ENCODE measurements at places on chromosomes 6 and 20.

- no peak overlapping the region for H3K4me3 ChIP-seq
- no peak overlapping the region for H3K27ac ChIP-seq
- H3K27me3 ChIP-seq = no peaks in the 10 kb centered on the region
- no peak for DNase-seq
Measured at GRCh38 chr6:145621776-145622175, 113.5 kb downstream of the EPM2A start.

DNA sequence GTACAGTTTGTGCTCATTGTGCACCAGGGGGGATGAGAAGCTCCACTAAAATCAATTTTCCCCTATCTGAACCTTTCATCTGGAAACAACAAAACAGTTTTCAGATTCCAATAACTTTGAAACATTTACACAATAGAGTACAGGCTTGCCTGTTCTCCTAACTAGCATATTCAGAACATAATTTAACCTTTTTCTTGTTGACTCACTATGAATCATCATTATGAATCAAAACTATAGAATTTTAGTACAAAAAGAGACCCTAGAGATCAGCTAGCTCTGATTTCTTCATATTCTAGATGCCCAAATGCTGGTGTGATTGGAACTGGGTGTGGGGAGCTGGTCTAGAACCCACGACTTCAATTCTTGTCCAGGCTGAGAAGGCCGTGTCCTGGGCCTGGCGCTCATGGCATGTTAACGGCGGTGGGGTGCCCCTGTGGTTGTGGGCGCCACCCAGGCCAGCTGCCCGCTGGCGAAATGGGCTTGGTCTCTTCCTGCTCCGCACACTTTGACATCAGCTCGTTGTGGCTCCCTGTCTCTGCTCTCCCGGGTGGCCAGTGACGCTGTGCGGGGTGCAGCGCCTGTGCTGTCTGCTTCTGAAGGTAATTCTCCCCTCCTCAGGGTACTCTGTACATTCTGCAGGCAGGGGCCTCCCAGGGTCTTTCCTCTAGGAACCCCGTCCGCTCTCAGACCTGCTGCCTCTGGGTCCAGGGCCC is 29.9 kb upstream of the AGPAT4 start:
- no peaks in the 10 kb centered on the region for H3K4me1 ChIP-seq
- no peak overlapping the region for H3K4me3 ChIP-seq
- H3K36me3 ChIP-seq = no peaks in the 10 kb centered on the region
- DNase-seq = no peak
- peaks cover 6% of the 10 kb centered on the region for H3K27me3 ChIP-seq

DNA sequence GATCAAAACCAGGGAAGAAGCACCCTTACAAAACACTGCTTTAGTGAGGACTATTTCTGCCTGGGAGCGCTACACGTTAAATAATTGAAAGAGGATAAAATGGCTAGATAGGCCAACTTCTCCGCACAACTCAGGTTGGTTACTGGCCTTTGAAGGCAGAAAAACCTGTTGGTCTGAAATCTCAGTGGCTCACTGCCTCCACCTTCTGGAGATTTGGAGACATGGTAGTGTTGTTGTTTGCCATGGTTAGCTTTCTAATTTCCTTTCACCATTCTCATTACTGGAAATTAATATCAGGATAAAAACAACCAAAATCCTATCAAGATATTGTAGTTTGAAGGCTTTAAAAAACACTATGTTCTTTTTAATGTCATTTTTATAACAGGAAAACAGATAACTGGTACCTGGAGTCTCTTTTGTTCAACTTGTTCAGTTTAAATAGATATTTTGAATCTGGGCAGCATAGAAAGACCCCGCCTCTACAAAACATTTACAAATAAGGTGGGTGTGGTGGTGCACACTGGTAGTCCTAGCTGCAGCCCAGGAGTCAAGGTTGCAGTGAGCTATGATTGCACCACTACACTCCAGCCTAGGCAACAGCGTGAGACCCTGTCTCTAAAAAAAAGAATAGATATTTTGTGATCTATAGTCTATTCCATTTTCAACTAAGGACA is 27.5 kb upstream of the BCLAF1 start:
- peaks cover 9% of the 10 kb centered on the region for H3K27me3 ChIP-seq
- H3K4me3 ChIP-seq = no peak overlapping the region
- DNase-seq = peak; percentile 41
- no peaks in the 10 kb centered on the region for H3K4me1 ChIP-seq

GRCh38 chr20:34047917-34048316 is 54.2 kb downstream of the RALY start:
- no peak overlapping the region for H3K4me3 ChIP-seq
- no peaks in the 10 kb centered on the region for H3K27me3 ChIP-seq
- no peak overlapping the region for H3K27ac ChIP-seq
- no peaks in the 10 kb centered on the region for H3K36me3 ChIP-seq
- no peak for DNase-seq

- H3K4me1 ChIP-seq = peaks cover 26% of the 10 kb centered on the region
- peak overlapping the region; percentile 92 for H3K27ac ChIP-seq
- peak; percentile 5 for DNase-seq
- peak overlapping the region; percentile 89 for H3K4me3 ChIP-seq
Measured at GRCh38 chr20:10673176-10673841, 490 bp downstream of the JAG1 start.

- H3K27me3 ChIP-seq = peaks cover 1% of the 10 kb centered on the region
- peak overlapping the region; percentile 19 for H3K4me3 ChIP-seq
- no peak for DNase-seq
- H3K36me3 ChIP-seq = peaks cover 47% of the 10 kb centered on the region
- peak overlapping the region; percentile 41 for H3K27ac ChIP-seq
Measured at GRCh38 chr6:144153260-144153659, 2.9 kb downstream of the STX11 start.

DNA sequence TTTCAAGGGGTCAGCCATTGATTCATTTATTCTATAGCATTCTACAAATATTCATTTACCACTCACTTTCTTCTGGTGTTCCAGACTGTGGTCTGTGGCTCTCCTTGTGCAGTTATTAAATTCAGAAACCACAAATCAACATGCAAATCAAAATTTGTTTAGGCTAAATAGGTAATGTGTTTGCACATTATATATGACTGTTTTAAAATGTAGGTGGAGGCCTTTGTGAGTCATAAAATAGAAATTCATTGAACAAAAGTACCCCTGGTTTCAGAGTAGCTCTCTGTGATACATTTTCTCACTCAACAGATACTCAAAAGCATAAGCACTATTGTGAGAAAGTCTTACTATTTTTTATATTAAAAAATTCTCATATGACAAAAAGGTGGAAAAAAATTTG is 385.5 kb upstream of the TSHZ2 start:
- DNase-seq = no peak
- H3K4me3 ChIP-seq = no peak overlapping the region
- no peaks in the 10 kb centered on the region for H3K4me1 ChIP-seq
- H3K36me3 ChIP-seq = no peaks in the 10 kb centered on the region
- no peak overlapping the region for H3K27ac ChIP-seq

GRCh38 chr20:50237349-50237748 is 46.7 kb downstream of the CEBPB start:
- H3K27me3 ChIP-seq = peaks cover 6% of the 10 kb centered on the region
- H3K4me3 ChIP-seq = no peak overlapping the region
- DNase-seq = no peak
- no peak overlapping the region for H3K27ac ChIP-seq

DNA sequence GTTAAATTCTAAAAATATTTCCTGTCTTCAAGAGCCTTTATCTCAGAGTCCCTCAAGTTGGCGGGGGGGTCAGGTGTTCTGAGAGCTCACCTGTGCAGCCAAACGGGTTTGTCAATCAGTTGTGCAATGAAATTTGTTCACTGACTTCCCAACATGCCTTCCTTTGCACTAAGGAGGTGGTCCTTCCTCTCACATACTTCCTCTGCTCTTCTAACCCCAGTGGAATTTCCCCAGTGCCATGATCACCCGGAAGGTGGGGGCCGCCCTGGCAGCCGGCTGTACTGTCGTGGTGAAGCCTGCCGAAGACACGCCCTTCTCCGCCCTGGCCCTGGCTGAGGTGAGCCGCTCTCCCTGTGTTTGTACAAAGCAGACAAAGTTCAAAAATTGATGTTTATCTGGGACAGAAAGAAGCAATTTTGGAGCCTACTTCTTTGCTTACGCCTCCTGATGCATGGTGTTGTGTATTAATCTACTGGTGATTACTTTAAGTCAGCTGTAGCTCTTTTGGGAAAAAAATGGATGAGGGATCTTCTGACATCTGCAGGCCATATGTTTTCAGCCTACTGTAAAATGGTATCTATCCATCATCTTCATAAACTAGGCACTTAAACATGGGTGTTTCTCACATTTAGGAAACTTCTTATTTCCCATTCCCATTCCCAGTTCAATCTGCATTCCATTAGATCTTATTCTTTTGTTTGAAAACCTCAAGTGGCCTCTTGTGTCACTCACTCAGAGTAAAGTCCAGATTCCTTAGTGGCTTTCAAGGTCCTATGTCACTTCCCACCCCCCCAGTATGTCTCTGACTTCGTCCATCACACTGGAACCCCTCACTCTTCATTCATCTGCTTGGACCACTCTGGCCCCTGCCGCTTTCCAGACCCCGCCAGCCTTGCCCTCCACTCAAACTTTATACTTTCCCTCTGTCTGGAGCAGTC is 10.1 kb downstream of the ALDH5A1 start:
- H3K4me3 ChIP-seq = no peak overlapping the region
- no peaks in the 10 kb centered on the region for H3K27me3 ChIP-seq
- H3K27ac ChIP-seq = no peak overlapping the region
- no peaks in the 10 kb centered on the region for H3K4me1 ChIP-seq

GRCh38 chr20:18632196-18632789 is 44.4 kb downstream of the DTD1 start:
- DNase-seq = peak; percentile 19
- H3K4me1 ChIP-seq = no peaks in the 10 kb centered on the region
- H3K36me3 ChIP-seq = peaks cover 5% of the 10 kb centered on the region
- H3K4me3 ChIP-seq = no peak overlapping the region
- H3K27me3 ChIP-seq = no peaks in the 10 kb centered on the region

GRCh38 chr20:60125513-60125912 is 167.3 kb downstream of the CDH26 start:
- H3K36me3 ChIP-seq = no peaks in the 10 kb centered on the region
- H3K27ac ChIP-seq = no peak overlapping the region
- peaks cover 7% of the 10 kb centered on the region for H3K27me3 ChIP-seq
- H3K4me3 ChIP-seq = no peak overlapping the region
- H3K4me1 ChIP-seq = no peaks in the 10 kb centered on the region

DNA sequence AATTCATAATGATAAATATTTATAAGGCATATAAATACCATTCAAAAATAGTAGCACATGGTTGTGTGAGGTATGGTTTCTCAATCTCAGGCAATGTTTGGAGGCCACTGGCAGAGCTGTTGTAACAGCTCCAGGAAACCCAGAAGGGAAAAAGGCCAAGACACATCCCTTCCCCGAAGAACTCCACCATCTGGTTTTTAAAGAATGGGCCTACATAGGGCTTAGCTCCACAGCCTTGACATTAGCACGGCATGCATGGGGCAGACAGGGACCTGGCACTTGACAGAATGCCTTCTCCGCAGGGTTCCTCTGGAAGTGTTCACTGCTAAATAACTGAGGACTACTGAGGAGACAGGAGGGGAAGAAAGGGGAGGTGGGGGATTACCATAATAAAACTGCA is 16.1 kb upstream of the FOXO3 start:
- DNase-seq = no peak
- H3K4me1 ChIP-seq = peaks cover 10% of the 10 kb centered on the region
- H3K4me3 ChIP-seq = no peak overlapping the region
- no peak overlapping the region for H3K27ac ChIP-seq
- peaks cover 44% of the 10 kb centered on the region for H3K27me3 ChIP-seq

DNA sequence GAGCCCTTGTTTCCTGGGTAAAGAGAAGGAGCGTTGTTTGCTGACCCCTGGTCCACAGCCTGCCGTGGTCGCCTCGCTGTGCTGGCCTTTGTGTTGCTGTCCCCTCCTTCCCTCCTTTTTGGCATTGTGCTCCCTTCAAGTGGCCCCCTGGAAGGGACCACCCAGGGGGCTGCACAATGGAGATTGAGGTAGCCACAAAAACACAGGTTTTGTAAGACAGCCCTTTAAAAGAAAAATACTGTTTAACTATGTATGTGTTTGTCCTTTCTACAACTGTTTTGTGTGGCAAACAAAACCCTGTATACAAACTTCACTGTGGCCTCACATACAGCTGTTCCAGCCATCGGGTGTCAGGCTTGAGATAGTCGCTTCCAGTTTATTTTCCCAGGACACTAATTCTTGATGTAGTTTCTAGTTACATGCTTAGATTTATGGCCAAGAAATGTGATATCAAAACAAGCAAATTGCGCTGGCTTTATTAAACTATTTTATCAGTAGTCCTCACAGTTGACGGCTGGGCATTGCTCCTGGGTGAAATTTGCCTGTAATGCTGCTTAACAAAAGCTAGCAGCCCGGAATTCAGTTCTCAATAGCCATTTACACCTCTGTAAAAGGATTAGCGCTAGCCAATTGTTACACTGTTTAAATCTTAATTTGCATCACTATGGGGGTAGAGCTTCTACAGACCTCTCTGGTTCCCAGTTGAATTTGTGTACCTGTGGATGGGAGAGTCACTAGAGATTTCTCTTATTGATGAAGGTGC is 64.1 kb downstream of the KIZ start:
- no peaks in the 10 kb centered on the region for H3K36me3 ChIP-seq
- H3K4me1 ChIP-seq = no peaks in the 10 kb centered on the region
- H3K27ac ChIP-seq = no peak overlapping the region
- no peaks in the 10 kb centered on the region for H3K27me3 ChIP-seq
- no peak overlapping the region for H3K4me3 ChIP-seq

DNA sequence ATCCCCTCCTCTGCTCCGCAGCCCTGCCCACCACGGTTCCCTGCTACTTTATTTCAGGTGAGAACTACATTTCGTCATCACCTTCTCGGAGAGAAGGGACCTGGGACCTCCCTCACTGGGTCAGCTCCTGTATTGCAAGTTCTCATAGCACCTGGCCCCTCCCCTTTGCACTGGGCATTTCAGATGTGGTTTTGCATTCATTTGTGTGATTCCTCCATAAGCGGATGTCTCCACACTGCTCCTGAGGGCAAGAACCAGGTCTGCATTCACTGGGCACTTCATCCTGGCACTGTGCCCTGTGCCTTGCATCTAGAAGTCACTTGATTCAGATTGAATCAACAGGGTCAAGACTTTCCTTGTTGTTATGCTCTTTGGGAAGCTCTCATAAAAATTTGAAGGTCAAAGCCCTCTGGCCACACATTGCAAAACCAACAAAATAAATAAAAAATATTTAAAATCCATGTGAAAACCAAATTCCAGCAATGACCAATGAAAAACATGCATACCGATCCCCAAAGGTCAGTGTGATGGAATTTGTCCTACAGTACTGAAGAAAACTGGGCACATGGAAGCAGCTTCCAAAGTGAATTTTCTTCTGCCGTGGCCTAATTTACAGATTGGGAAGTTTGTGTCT is 89.1 kb upstream of the F13A1 start:
- no peak overlapping the region for H3K4me3 ChIP-seq
- no peaks in the 10 kb centered on the region for H3K36me3 ChIP-seq
- H3K4me1 ChIP-seq = no peaks in the 10 kb centered on the region
- no peak overlapping the region for H3K27ac ChIP-seq
- peaks cover 2% of the 10 kb centered on the region for H3K27me3 ChIP-seq
- DNase-seq = no peak

All from activated T-helper 1 cell treated with anti-CD3 and anti-CD28 coated beads, Interleukin-12 subunit alpha, Interleukin-12 subunit beta, Interleukin-2, Interleukin-4 antibody, amounts not matched to agents 30 ng/mL and 10 ng/mL and 1 ng/mL, durations not matched to agents 14 hours and 24 hours and 36 hours (primary cell).